Activated T-cell treated with anti-CD3 and anti-CD28 coated beads for 1 hour (primary cell): ENCODE measurements at places on chromosomes 2 and 18.

DNA sequence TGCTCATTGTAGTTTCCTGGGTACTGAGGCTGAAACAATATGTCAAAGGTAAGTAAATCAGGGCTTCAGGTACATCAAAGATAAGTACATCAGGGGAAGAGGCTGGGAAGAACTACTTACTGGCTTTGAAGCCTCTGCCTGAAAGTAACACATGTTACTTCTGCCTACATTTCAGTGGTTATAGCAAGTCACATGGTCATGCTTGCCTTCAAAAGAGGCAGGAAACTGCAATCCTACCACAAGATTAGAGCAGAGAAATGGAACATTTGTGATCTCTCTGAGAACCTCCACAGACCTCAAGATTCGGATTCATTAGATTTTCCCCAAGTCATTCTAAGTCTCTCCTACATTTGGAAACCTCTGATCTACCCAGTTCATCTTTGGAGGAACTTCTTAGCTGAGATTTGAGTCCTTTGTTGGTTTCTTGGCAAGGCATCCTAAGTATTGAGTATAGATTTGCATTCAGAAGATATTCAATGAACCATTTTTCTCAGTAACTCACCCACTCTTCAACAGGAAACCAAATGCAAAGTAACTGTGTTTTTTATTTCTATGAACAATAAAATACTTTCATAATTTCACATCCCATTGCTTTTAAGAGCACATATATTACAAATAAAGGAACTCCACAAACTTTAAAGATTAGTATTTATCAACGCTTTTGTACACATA, 48.5 kb upstream of the CCDC195 start:
- DNase-seq, result no peak

- DNase-seq, result no peak
These were observed 104.2 kb downstream of the ASAP2 start for GRCh38 chr2:9310798-9311197.

DNA sequence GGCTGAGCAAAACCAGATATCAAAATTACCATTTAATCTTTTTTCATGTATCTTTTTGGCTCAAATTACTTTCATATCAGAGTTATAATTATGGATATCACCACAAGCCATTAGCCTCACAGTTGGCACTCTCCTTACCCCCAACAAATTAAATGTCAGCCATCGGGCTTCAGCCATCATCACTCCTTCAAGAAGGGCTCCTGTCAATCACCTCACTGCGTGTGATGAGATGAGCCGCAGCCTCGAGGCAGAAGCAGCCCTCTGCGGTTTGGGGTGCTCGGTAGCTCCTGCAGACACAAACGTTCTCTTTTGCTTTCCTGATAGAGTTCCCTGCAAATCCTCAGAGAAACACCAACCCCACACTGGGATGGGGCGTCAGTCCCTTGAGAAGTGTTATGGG, 94.1 kb downstream of the DNER start:
- DNase-seq, result no peak

DNA sequence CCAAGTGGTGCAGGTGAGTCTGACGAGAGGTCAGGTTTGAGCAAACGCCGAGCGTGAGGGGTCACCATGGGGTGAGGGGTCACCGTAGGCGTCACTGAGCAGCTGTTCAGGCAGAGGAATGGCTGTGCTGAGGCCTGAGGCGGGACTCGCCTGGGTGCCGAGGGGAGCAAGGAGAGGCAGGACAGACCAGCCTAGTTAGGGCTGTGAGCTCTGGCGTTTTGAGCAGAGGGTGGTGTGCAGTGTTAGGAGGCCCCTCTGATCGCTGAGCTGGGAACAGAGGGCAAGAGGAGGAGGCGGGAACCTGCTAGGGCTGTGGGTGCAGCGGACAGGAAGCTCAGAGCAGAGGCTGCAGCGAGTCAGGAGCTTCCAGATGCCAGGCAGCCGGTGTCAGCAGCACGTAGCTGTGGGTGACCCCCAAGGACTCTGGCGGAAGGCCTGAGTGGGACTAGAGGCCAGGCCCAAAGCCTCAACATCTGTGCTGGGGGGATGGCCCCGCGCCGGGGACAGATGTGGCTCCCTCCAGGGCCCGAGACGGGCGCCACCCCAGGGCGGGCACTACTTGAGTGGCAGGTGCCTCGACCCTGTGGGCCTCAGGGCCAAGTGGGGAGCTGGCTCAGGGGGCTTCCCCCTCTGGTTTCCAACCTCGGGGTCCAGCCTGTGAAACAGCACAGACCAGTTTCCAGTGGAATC, 55.7 kb downstream of the KCNG2 start:
- DNase-seq, result no peak

DNA sequence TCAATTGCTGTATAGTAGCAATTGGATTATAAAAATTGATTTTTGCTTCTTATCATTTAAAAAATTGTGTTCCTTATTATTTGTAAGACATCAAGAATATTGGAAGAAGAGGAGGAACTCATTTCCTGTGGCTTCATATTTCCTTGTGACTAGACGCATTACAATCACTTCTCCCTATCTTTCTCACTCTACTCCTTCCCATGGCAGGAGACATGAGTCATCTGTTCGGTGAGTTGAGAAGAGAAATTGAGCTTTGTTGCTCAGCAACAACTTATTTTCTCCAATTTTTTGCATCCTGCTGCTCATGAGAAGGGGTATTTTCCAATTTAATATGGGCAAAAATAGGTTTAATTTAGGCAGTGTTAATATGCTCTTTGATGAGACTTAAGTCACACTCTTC, 1783.9 kb downstream of the SUCLG1 start:
- no peak for DNase-seq

- DNase-seq, result no peak
These were observed 77.8 kb downstream of the FAM161A start for GRCh38 chr2:61775956-61776570.

GRCh38 chr2:20796374-20796791, 26.5 kb downstream of the LDAH start:
- no peak for DNase-seq

DNA sequence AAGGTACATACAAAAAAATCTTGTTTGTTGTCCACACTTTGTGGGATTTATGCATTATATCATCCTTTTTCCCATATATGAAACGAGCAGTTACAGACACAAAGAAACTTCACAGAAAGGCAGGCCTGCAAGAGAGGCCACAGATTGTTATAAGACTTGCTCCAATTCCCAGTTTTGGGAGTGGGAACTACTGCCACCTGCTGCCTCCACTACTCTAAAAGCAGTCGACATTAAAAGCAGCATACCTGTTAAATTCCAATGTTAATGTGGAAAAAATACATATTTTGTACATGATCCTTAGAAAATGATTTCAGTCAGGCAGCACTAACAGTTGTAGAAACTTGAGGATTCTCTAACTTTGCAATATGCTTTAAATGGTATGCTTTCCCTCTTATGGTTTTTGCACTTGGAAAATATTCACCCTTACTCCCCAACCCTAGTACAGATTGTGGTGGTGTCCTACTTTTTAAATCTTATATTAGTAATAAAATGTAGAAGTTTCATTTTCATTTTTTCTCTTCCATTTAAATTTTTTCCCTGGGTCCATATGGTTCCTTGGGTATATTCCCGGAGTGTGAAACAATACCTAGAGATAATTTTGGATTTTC, 37.9 kb downstream of the SLC38A11 start:
- DNase-seq, result no peak

DNA sequence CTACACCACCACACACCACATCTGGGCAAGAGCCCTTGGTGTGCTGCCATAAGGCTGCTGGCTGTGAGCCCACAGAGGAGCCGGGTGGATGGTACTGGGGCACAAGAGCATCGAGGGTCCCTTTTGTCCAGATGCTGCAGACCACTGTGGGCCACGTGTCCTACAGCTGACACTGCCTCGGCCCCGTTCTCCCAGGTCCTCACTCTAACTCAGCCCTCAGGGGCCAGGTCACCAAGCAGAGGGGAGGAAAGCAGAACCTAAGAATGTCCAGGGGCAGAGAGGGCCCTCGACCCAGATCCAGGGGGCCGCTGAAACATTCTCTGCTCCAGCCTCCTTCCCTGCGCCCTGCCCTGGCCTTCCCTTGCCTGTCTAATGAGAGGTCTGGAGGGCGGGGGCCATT, 91.7 kb upstream of the ASB18 start:
- DNase-seq, result no peak

- DNase-seq, result no peak
These were observed 156.1 kb upstream of the SRD5A2 start for GRCh38 chr2:31736695-31737454.

DNA sequence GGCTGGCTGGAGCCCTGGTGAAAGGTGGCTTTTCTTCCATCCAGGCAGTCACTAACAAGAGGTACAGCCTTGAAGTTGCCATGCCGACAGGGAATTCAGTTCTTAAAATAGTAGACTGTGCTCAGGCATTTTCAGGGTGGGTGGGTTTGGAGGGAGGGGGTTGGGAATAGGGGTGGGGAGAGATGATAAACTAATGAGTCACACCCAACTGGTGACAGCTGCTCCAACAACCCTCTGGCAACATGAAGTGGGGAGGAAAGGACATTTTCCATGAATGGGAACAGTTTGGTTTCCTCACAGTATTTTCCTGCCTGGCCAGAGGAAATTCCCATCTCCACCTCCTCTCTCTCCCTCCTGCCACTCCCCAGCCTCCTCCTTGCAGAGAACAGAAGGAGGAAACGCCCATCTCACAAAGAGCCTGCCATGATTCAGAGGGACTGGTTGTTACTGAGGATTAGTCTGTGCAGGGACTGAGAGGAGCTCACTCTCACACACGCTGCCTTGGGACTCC, 113.0 kb upstream of the SLC1A4 start:
- no peak for DNase-seq

DNA sequence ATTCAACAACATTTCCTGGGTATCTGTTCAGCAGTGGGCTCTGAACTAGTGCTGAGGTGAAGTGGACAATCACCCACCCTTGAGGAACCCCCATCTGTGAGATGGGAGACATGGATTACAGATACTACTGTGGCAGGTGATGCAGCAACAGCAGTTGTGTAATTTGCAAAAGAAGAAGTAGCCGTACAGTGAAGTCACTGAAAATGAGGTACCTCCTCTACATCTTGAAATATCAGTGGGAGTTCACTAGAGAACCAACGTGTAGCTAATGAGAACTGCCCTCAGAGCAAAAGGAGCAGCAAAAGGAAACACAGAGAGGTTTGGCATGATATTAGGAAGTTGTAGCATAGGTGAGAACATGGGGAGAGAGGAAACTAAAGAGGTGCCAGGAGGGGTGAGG, 41.3 kb downstream of the VSNL1 start:
- DNase-seq, result no peak

DNA sequence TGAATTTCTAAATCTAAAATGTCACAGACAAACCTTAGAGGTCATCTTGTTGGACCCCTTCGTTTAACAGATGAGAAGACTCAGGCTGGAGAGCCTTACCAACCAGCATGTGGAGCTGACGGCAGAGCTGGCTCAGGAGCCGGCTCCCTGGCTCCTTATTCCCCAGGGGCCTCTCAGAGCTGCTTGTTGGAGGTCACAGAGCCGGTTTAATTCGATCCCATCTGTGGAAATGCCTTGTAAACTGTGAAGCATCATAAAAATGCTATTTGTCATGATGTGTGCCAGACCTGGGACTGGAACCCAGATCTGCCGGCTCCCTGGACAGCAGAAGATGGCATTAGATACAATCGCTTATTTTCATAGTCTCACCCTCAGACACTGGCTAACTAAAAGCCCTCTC, 8.2 kb upstream of the CIB4 start:
- DNase-seq, result no peak

DNA sequence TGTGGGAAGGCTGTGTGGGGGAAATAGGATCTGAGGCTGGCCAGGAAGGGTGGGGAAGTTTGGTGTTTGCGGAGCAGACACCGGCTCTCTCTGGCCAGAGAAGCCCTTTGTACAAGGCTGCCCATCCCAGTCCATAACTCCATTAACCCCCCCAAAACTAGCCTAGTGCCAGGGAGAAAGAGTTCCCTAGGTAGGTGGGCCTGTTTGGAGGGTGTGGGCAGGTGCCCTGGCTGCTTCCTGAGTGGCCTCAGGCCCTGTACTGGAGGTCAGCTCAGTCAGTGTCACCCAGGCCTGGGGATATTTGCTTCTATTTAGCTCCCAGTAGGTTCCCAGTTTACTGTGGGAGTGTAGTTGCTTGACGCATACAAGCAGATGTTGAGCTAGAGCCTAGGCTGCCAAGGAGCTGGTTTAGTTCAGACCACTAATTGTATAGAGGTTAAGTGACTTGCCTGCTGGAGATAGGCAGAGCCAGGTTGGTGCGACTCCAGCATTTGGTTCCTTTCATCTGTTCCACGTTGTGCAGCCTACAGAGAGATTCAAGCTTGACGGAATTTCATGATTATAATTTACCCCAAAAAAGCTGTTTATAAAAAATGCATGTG, 2.9 kb upstream of the GREB1 start:
- DNase-seq, result no peak

DNA sequence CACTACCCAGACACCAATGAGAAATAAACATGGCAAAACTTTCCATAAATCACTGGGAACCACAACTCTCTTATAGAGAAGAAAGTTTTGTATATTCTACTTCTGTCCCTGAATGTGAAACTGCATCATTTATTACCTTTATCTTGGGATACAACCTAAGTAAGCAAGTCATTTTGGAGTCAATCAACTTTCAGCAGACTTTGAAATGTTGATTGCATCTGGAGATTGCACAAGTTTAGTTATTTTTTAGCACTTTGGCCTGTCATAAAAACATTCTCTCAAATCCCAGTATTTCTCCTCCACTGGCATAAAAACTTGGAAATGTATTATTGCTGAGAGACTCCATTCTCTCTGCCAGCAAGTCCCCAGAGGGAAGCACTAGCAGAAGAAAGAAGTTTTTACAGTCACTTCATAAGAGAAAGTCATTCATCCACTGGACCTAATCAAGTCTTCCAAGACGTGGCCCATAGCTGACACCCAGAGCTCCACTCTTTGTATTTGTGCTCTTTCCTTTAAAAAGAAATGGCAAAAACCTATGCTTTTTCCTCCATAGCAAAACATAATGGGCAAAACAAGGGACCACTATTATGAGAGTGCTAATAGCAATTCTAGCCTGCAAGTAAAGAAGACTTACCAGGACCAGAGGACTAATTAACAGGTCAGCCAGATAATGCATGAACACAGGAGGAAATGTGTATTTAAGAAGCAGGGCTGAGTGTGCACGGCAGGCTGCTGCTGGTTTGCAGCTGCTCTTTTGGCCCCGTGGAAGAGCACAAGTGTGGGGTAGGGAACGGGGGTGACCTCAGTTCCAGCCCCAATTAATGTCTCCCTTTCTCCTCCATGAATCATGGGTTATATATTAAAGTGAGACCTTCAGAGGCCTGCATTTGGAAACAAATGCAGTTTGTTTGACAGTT, 171.5 kb downstream of the INO80D start:
- no peak for DNase-seq

- no peak for DNase-seq
These were observed 70.5 kb upstream of the TTC39C start for GRCh38 chr18:23943903-23944624.

DNA sequence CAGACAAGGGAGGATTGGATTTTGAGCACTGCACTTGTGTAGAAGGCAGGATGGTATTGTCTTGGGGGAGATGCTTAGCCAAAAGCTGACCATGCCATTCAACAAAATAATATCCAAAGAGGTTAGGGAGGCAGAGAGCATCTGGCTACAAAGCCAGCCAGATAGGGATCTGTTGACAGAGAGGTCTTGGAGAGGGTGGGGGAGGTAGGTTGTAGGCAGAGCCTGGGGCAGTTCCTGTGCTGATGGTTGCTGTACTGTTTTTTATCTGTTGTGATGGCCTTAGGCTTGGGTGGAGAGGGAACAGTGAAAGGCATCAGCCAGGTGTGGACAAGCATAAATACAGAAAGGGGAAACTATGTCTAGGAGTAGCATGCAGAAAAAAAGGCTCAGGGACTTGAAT, 100.9 kb downstream of the AQP4 start:
- DNase-seq, result no peak
